Suprapubic skin (tissue), 4 donors: ENCODE measurements at places on chromosomes 7 and 10. TPM values are rescaled to one million over a fixed set of nuclear protein-coding genes. Genes with fewer than 3 reads are reported as not detected.

DNA sequence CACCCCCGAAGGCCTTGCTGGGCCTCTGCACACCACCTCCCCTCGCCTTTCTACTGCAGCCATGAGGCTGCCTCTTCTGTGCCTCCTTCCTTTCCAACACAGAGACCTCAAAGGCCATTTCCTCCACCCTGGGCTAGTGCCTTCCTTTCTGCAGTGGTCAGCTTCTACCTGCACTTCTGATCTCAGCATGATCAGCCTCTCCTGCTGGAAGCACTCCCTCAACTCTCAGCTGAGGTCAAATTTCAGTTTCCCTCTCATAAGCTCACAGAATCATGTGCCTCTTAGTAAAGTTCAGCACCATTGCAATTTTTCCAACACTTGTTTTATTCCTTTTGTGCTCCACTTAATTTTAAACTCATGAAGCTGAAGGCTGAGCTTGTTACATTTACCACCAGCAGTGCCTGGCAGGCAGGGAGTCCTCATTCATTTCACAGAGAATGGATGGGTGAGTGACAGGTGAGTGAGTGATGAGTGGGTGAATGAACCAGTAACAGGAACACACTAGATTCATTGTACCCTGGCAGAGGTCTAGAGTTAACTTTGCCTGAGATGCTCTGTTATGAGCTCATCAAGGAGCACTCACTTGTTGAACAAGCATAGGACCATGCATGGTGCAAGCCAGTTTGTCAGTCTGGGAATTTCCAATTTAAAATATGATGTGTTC, 124.0 kb upstream of the PRSS58 start:
- no peak for DNase-seq

DNA sequence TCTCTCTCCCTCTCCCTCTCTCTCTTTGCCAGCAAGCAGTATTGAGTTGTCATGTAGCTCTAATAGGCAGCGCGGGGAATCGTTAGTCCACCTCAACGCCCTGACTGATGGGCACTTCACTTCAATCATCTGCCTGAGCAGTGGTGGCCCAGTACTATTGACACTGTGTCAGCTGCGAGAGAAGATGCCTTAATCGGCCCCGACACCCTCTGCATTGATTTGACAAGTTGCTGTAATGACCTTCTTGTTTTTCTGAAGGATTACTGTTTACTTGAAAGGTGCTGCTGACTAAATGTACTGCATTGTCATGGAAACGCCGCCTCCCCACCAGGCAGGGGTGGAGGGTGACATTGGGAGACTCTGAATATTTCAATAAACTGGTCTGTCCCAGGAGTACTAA, 913.8 kb downstream of the KCNMA1 start:
- DNase-seq: no peak

DNA sequence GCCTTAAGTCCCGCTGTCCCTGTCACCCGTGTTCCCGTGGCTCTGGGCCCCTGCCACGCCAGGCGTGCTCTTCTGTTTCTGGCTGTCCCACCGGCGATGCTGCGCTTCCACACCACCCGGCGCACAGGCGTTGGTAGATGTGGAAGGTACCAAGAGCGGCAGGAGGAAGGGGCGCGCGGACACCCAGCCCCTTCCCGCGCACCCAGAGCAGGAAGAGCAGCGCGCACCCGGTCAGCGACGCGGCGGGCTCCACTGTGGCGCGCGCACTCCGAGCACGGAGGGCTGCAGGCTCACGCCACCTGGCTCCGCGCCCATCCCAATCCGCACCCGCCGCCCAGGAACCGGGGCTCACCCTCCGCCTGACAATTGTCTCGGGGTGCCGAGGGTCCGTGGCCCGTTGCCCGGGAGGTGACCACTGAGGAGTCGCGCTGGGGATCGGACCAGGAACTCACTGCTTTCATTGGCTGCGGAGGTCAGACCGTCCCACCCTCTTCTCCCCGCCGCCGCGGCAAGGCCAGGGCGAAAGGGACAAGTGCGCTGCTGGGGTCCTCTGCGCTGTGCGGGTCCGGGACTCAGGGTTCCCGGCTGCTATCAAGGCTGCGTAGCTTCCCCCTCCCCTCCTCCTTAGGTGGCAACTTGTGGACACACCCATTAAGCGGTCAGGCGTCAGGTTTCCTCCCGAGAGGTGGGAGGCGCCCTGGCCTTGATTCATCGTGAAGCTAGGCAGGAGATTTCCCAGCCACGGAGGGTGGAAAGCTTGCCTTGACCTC, 121.6 kb upstream of the ZNF92 start:
- DNase-seq: no peak

DNA sequence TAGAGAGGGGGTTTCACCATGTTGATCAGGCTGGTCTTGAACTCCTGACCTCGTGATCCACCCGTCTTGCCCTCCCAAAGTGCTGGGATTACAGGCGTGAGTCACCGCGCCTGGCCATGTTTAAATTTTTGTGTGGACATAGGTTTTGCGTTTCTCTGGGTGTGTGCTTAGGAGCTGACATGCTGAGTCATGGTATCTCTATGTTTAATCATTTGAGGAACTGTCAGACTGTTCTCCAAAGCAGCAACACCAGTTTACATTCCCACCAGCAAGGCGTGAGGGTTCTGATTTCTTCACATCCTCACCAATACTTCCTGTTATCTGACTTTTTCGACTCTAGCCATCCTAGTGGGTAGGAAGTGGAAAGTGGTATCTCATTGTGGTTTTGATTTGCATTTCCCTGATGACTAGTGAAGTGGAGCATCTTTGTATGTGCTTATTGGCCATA, 153.7 kb downstream of the DNAJB6 start:
- no peak for DNase-seq

DNA sequence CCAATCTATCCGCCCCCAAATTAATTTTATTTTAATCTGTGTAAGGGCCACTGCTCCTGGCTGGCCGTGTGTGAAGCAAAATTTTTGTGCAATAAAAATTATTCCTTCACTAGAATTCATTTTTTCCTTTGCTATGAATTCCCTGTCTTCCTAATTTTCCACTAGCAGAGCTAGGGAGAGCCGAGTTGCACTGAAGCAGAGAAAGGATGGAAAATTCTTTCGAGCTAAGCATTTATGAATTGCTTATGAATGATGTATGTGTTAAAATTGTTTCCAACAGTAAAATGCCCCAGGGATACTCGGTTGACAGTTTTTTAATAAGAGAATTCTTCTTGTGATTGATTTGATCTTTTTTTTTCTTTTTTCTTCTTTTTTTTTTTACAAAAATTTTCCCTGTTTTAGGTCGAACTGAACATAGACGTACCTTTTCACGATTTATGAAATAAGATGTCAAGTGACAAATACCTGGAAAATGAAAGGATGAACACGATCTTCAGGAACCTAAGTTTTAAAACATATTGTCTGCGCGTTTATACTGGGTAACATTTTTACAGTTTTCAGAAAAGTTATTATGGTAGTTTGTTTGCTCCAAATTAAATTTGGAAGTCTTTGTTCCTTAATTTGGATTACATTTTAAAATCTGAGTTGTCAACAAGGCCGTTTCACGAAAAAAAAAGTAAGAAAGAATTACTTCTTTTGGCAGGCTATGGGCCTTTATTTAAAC, 288.8 kb upstream of the NFE2L3 start:
- no peak for DNase-seq

DNA sequence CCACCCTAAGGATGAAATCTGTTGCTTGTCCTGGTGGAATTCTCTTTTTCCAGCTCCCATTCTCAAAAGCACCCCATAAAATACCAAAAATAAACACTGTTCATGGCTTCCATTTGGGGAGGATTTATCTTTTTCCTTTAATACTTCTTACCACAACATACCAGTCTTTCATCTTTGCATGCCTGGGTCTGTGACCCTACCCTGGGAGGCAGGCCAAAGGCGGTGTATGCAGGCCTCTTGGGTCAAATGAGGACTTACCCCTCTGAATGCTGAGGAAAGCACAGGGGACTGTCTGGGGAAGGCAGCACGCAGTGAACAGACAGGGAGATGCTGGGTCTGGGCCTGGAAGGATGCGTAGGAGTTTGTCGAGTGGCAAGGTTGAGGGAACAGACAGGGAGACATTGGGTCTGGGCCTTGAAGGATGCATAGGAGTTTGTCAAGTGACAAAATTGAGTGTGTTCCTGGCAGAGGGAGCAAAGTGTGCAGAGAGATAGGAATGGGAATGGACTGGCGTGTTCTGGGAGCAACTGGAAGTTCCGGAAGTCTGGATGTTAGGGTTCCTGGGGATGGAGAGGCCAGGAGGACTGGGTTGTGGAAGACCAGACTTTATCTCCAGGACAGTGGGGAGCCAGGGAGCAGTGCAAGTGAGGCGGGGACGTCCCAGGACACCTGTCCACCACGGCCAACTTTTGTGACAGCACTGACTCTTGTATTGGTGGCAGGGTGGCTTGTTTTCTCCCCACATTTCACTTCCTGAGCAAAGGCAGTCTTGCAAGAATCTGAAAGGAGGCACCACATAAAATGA, 40.8 kb downstream of the MYL10 start:
- peak; percentile 73 for DNase-seq

DNA sequence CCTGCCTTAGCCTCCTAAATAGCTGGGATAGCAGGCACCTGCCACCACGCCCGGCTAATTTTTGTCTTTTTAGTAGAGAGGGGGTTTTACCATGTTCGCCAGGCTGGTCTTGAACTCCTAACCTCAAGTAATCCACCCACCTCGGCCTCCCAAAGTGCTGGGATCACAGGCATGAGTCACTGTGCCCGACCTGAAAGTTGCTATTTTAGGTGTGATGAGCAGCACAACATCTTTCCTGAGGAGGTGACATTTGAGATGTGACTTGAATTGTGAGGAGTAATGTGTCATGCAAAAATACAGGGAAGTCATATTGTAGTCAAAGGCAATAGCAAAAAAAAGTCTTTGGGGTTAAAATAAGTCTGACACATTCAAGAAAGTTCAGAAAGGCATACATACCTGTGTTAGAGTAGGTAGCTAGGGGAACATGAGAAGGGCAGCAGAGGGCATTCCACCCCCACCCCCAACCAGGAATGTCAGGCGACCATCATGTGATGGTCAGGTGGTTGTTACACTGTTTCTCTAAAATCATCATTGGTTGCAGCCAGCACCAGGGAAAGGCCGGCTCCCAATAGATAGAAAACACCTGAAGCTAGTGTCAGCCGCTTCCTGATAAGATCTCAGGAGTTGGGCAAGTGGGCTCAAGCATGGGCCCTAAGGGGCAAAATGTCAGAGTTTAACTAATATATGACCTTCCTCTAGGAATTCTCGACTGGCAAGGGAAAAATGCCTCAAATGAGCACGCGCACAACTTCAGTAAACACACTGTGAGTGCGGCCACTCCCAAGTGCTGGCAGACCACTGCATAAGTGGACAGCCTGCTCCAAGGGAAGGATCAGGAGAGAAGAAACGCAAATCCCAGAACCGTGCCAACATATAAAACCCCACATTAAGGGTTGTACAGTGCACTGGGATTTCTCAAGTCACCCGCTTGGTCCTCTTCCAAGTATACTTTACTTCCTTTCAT, at the start of gene TACC2:
TSS of gene TACC2 (plus strand) at position 803 of the 964 bp plus-strand sequence. CDS start 32,819 bp downstream, outside the sequence.
- no peak for DNase-seq

- DNase-seq: no peak
Measured at GRCh38 chr10:97975598-97975997, 54.8 kb downstream of the CRTAC1 start.

DNA sequence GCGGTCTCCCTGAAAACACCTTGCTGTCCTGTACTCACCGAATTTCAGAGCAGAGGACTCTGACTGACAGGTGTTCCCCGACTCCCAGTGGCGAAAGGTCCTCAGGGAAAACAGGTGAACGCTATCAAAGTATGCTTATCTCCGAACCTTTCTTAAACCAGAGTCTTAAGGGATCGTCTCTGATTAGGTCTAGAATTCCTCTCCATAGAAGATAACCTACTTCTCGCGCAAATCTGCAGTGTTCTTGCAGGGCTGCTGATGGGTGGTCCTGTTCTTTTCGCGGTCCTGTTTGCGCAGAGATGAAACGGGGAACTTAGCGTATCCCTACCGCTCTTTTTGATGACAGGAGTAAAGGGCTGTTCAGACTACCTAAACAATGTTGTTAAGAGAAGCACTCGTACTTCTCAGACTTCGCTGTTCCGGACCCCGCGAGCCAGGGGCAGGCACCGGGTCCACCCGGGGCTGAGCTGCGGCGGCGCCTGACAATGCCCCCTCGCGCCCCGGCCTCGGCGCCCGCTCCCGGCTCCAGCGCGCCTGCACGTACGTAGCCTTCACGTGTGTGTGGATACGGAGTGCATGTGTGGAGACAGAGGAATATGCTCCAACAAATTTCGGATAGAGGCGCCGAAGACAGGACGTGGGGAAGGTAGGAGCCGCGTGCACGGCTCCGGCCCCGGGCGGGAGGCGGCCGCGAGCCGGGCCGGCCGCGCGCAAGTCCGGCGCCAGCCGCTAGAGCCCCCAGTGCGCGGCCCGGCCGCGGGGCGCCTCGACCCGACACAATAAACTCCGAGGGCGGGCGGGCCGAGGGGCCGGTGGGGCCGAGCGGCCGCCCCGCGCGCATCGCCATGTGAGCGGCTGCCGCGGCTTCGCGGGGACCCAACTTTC, 766 bp upstream of the ZMYND11 start:
- no peak for DNase-seq

GRCh38 chr10:123323884-123324283, 169.7 kb downstream of the BUB3 start:
- DNase-seq: no peak

DNA sequence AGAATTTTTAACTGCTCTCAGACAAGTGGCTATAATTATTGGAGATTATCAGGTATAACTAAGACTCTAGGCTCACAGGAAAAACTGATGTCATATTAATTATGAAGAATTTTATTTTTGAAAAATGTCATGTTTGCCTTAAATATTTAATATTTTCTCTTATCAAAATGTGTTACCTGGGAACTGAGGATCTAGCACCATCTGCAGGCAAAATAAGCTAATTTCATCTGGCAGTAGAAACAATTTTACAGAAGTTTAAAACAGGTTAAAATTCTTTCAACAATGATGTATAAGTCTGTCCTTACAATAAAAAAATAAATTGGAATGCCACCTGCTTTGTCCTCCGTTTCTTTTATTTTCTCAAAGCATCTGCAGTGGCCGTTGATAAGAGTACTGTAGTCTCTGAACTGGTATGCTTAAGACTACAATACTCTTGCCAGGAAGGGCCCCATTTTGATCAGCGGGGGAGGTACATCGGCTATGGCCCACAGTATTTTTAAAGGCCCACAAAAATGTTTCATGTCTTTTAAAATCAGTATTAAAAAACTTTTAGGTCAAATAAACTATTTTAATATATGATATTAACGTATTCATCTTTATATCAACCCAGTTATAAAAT, 81.3 kb downstream of the VWDE start:
- DNase-seq: no peak

DNA sequence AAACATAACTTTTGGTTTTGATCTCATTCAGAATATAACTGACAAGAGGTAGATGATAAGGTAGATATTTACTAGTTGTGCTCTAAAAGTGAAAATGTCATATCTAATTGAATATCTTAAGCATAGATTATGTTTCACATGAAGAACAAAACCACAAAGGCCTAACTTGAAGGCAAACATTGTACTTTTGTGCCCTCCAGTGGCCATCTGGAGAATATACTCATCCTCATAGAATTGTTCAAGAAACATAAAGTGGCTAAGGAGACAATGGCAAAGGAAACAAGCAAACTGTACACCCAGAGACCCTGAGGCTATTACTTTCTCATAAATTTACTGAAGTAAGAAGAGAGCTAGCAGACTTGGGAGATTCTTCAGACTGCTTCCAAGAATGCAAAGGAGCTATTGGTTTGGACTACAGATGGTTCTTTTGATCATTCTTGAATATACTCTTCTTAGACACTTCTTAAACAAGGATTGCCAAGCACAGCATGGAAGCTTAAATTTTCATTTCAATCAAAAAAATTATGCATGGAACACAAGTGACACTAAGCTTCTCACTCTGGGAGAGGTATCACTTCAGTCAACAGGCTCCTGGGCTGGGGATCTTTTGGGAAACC, 98.2 kb upstream of the DKK1 start:
- no peak for DNase-seq

CPEB3 gene
- total RNA-seq: 11.2 TPM

EZH2 gene
- total RNA-seq: 7.8 TPM

GALNT11 gene
- 41.7 TPM for total RNA-seq

HPSE2 gene
- total RNA-seq: 1.0 TPM
